ENCODE measurements at places on chromosomes 4 and X.

DNA sequence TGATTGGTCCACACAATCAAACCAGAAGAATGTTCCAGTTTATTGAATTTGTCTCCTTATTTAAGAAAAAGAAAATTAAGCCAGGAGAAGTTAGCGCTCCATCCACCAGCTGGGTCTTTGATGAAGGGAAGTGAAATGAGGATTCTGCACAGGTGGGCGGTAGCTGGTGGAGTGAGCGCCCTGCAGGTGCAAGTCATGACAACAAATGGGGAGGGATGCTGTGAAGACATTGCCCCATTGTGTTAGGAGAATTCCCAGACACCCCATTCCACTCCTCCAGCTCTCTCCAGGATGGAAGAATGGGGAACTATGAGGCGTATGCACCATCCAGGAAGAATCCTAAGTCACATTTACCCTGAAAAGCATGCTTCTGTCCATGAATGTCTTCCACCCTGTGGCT, 22.9 kb downstream of the PLRG1 start:
- no peak for DNase-seq

GRCh38 chrX:46759645-46759974, 692 bp upstream of the SLC9A7 start:
- no peak for DNase-seq

DNA sequence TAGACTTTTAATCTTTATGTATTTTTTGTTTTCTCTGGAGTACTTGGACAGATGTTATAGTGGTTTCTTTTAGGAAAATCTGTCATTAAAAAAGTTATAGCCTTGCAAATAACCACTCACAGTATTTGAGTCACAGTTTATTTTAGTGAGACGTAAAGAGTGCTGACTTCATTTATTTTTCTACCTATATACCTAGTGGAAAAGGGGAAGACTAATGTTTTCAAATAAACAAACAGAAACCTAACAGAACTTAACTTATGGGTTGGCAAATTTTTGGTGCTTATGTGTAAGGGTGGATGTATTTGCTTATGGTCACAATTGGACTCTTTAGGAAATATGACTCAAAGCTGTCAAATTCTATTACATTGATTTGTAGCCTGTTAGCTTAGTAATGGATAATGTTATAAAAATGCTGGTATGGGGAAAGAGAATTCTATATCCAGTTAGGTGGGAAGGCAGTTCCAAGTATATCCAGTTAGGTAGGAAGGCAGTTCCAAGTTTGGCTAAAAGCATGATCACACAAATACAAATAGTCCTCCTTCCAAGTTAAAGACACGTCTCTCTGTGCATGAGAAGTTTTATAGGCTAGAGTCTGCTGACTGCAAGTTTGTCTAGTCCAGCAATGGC, 61.9 kb downstream of the SLC9A6 start:
- no peak for DNase-seq

DNA sequence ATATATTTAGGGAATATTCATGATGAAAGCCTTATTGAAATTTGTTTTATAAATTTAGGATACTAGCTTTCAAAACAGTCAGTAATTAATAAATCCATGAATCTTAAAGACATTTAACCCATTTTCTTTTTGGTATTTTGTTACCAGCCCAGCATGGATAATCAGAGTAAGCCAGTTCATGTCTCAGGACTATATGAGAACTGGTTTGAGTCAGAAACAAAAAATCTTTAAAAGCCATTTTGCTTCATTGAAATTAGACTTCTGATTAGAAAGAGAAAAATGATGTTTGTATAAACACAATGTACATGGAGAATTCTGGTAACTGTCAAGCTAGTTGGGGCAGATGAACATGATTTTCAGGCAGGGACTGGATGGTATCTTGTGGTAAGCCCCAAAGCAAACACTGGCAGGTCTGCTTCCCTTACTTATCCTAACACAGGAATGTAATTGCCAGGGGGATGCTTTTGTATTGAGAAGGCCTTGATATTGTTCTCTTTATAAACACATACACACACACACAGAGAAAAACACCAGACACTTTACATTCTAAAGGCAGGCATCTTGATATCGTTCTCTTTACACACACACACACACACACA, 9.4 kb downstream of the ARHGAP10 start:
- no peak for DNase-seq

GRCh38 chr4:100525686-100526085, 7.9 kb upstream of the EMCN start:
- DNase-seq = no peak

- no peak for DNase-seq
Observed at GRCh38 chrX:100410901-100411801, 1.1 kb upstream of the PCDH19 start.

- no peak for DNase-seq
Observed at GRCh38 chrX:37302569-37302968, 46.6 kb upstream of the PRRG1 start.

DNA sequence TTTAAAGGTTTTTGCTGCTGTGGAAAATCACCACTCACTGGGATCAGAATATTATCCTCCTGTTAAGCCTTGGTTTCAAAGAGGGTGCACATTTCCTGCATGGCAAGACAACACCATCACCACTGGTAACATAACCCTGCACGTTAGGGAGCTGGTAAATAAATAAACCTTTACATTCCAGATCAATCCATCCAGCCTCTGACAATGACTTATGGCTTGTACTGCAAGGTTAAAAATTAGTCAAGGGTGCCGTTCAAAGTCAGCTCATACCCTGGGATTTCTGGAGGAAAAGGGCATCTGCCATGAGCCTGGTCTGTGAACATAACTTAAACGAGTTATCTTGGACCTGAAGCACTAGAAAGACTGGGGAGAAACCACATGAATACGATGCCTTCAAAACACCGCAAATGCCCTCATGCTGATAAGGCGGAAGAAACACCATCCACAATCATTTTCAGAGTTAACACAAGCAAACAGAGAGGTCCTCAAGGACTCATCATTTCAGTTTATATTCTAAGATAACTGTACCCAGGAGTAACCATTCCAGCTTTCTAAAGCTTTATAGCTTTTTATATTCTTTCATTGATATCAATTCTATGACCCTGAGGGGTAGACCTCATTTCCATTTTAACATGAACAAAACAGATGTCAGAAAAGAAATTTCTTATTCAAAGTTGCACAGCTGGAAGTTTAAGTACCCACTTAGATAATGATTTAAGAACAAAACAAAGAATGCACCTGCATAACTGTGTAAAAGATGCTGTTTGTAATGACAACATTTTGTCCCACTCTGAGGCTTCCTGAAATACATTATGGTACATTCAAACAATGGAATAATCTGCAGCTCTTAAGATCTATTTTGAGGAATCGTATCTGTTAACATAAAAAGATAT, 103.1 kb downstream of the NPNT start:
- peak; percentile 16 for DNase-seq

GRCh38 chrX:153649178-153649914, 2.3 kb downstream of the DUSP9 start:
- DNase-seq = peak; percentile 76

DNA sequence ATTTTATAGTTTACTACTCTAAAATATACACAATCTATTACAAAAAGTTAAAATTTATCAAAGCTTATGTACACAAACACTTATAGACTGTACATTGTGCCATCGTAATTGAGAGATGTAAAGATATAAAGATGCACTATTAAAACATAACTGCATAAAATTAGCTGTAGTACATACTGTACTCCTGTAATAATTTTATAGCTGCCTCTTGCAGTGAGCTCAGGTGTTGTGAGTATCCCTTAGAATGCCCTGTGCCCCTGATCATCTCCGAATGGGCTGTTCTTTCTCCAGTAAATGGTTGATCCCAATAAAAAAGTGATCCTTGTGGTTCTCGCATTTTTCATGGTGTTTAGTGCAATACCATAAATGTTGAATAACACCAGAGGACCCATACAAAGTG, 101.2 kb downstream of the TMEM164 start:
- no peak for DNase-seq

GRCh38 chrX:1205681-1206611, 6.5 kb downstream of the CRLF2 start:
- DNase-seq = no peak

- no peak for DNase-seq
Observed at GRCh38 chrX:16870862-16871815, 977 bp upstream of the RBBP7 start.

- no peak for DNase-seq
Observed at GRCh38 chr4:102447413-102447812, 53.7 kb upstream of the NFKB1 start.

DNA sequence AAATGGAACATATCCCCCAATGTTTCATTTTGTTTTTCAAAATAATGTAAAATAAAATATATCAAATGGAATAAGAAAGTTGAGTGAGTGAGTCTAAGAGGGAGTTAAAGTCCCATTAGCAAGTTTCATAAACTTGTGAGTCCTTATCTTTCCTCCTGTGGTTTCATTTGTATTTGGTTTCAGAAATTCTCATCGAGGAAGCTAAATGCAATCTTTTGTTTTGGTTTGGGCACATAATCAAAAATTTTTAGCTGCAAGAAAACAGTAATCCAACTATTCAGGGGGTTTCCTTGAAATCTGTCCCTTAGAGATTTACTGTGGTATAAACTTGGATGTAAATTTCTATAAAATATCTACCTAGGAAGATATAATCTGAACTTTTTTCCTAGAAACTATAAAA, 124.2 kb downstream of the CAMK2D start:
- no peak for DNase-seq

- DNase-seq = no peak
Observed at GRCh38 chrX:39214387-39215126, 413.3 kb downstream of the MID1IP1 start.

DNA sequence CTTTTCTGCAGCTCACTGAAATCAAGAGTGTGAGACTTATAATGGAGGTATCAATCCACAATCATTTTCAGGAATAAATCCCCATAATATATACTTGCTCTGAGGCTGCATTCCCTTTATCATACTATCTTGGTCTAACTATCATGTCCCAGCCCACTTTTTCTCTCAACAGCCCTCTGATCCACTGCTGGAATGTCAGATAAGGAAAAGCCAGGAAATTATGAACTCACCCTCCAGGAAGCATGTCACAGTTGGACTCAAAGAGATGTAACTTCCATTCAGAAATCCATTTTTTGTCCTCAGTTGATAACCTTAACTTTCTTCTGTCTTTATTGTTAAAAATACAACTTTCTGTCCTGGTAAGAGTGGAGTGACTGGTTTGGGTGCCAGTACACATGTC, 144.9 kb downstream of the PCDH19 start:
- no peak for DNase-seq

- DNase-seq = no peak
Observed at GRCh38 chr4:186204103-186204559, 12.8 kb downstream of the CYP4V2 start.

DNA sequence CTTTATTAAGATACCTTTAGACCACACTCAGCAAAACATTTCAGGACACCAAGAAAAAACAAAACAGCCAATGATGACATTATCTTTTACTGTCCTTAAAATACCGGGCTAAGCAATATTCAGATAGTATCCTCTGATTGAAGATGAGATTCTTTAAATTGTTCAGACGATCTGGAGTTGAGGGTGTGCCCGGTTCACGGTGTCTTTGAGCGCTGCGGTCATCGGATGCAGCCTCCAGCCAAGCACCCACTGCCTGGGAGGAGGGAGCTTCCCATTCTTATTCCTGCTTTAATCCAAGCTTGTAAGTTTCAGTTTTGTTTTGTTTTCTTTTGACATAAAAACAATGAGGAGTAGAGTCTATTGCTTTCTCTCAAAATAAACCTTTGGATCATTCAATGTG, 14.1 kb downstream of the FAM149A start:
- DNase-seq = no peak

- no peak for DNase-seq
Observed at GRCh38 chrX:44974451-44974850, 101.5 kb downstream of the KDM6A start.

- no peak for DNase-seq
Observed at GRCh38 chr4:125729171-125729570, 414.4 kb downstream of the FAT4 start.

DNA sequence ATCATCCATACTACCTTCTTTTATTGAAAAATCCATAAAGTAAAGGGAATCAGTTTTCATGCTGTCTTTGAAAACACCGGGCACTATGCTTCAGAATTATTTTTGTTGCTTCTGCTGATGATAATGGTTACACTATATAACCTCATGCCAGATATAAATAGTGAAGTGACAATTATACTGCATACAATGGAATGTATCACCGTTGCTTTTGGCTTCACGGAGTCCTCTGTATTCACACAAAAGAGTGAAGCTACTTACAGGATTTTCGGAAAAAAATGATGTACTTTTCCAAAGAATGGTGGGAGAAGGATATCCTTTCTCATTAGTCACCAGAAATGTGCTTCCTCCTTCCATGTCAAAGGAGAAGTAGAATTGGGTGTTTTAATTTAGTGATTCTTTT, 159.1 kb upstream of the PITX2 start:
- no peak for DNase-seq

DNA sequence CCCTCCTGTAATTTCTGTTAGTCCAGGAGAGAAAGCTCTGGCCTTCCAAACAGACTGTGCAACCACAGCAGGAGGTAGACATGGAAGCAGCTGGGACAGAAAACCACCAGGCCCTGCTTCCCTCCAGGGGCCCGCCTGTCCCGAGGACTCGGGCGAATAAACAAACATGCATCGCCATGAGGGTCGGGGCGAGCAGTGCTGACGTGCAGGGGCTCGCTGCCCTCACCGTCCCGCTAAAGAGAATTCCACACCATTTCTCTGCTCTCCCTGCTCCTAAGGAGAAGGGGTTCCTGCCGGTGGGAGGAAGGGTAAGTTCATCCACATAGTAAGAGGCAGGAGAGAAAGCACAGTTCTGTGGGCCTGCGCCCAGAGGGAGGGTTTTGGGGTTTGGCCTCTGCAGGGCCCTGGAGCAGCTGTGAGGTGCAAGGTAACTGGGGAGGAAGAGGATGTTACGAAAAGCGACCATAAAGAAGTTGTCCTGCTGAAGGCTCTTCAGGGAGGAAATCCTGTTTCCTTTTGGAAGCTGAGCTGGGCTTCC, 54.9 kb downstream of the WFS1 start:
- DNase-seq = no peak

GRCh38 chrX:107718156-107718621, 57.4 kb downstream of the TSC22D3 start:
- no peak for DNase-seq

GRCh38 chr4:25163196-25163595, 2.9 kb upstream of the SEPSECS start:
- DNase-seq = no peak

- DNase-seq = peak; percentile 38
Observed at GRCh38 chrX:70262952-70263567, 3.1 kb upstream of the P2RY4 start.

- DNase-seq = no peak
Observed at GRCh38 chrX:153735274-153735673, 10.6 kb downstream of the ABCD1 start.

DNA sequence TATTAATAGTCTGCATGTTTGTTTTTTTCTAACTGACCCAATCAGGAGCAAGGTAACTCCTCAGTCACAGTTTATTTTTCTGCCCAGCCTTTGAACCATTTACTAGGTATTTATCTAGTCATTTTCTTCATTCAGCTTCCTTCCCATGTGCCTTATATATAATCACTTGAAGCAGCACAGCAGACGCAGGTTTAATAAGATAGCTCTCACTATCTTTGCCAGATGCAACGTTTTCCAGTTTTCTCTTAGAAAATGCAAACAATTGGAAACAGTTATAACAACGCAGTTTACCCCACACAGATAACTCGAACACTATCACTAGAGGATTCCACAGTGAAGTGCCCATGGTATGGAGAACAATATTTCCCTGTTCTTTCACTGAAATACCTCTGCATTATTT, 56.4 kb upstream of the NFKB1 start:
- DNase-seq = no peak

GRCh38 chr4:26130173-26130572, 190.6 kb upstream of the RBPJ start:
- DNase-seq = no peak

Data from HuH-7.5 (cell line).